ENCODE measurements at places on chromosomes 11 and 22.
A peak's percentile ranks its signal among the peaks of the same experiment; 100 is the strongest.

DNA sequence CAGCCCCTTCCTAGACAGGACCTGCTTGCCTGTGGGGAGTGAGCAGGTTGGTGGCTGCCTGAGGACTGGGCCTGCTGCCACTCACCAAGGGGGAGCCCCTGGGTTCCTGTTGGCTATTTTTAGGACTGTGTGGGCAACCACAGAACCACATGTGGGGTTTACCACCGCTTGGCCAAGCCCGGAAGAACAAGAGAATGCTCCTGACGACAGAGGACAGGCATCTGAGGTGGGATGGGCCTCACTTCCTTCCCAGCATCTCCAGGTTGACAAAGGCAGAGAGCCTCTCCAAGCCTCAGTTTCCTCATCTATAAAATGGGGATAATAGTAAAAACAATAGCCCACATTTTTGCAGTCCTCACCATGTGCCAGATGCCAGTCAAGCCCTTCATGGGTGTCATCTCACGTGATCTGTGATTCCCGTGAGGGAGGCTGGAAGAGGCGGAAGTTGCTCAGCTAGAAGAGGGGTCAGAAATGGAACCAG, 43.6 kb downstream of the LRRC32 start:
- no peak overlapping the region for H3K27ac ChIP-seq
- no peaks in the 10 kb centered on the region for H3K36me3 ChIP-seq
- H3K4me3 ChIP-seq = no peak overlapping the region
- H3K27me3 ChIP-seq = no peaks in the 10 kb centered on the region

- H3K27me3 ChIP-seq = no peaks in the 10 kb centered on the region
- no peak overlapping the region for H3K27ac ChIP-seq
- no peak overlapping the region for H3K4me3 ChIP-seq
- H3K4me1 ChIP-seq = no peaks in the 10 kb centered on the region
- H3K36me3 ChIP-seq = no peaks in the 10 kb centered on the region
Observed at GRCh38 chr11:30741039-30741550, 154.9 kb upstream of the MPPED2 start.

DNA sequence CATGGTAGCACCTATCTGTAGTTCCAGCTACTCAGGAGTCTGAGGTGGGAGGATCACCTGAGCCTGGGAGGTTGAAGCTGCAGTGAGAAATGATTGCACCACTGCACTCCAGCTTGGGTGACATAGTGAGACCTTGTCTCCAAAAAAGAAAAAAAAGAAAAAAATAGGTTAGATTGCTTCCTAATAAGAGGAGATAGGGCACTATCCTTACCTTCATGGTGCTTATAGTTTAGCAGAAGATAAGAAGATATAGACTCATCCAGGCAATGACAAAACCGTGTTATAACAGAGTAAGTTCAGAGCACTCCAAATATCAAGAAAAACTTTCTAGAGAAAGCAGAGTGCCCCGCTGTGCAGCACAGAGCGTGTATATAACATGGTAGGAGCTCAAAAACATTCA, 42.1 kb downstream of the RRP8 start:
- H3K4me3 ChIP-seq = no peak overlapping the region
- H3K27ac ChIP-seq = no peak overlapping the region
- DNase-seq = no peak
- no peaks in the 10 kb centered on the region for H3K36me3 ChIP-seq

DNA sequence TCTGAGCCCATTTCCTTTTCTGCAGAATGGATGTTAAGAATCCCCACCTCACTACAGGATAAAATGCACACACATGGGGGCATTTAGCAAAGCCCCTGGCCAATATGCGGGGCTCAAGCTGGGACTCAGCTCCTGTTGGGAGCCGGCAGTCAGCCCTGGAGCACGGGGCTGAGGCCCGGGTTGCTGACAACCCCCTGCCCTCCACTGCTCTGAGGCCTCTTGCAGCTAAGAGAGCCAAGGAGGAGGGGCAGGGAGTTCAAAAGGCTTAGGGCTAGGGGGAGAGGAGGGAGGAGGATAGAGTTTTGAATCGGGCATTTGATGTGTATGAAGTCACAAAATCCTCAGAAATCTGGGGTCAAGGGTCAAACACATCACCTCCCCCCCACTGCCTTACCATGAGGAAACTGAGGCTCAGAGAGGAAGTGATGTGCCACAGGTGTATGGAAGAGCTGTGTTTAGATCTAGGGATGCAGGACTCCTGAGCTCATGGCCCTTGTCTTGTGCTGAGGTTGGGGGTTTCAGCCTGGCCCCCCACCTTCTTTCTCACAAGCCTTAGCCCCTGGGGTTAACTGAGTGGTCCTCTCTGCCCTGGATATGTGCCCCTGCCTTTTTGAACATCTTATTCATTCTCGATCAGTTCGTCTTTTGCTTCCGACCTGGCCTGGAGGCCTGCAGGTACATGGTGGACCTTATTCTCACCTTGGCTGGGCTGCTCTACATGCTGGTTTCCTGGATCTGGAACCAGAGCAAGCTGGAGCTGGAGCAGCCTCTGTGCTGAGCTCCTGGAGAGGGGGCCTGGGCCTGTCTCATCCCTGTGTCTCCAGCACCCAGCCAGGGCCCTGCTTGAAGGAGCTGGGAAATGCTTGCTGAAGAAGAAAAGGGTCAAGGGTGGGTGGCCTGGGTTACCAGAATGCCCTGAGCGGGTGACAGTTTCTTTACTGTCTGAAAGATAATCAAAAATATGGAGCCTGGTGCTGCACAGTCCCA, 80.3 kb downstream of the LRRC32 start:
- peaks cover 29% of the 10 kb centered on the region for H3K4me1 ChIP-seq
- no peaks in the 10 kb centered on the region for H3K27me3 ChIP-seq
- DNase-seq = no peak
- H3K27ac ChIP-seq = peak overlapping the region; percentile 77
- H3K4me3 ChIP-seq = no peak overlapping the region

DNA sequence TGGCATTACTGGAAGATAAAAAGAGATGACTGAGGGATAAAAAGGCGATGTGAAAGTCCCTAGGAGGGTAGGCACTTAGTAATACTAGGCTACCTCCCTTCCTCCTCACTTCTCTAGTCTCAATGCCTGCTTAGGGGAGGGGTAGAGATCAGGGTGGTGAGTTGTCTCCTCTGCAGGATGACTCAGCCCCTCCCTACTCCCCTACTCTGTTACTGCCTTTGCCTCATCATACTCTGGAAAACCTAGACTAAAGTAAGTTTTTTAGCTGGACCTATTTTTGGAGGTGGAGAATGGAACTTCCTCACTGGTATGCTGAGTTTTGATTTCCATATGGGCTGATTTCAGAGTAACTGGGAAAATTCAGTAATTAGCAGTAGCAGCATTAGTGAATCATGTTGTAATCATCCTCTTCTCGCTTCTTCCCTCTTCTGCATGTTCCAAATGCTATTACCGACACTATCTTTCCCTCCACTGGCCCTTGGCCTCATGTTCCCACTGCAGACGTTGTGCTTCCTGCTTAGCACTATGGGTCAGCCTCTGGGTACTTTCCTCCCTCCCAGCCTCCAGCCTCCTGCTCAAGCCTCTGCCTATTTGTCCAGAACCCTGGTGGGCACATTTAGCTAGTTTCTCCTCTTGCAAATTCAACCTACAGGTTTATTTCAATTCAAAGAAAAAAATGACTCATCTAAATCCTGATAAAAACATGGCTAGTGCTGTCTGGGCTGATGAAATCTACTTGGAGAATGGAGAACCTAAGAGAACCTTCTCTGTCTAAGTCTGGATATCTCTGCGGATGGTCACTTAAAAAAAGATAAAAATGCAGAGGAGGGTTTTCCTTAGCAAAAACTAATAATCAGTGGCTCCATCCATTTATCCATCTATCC, 281.7 kb downstream of the ST3GAL4 start:
- H3K36me3 ChIP-seq = no peaks in the 10 kb centered on the region
- DNase-seq = no peak
- no peaks in the 10 kb centered on the region for H3K27me3 ChIP-seq
- no peak overlapping the region for H3K27ac ChIP-seq

GRCh38 chr11:64339754-64340408, at the start of gene CCDC88B:
CCDC88B (plus strand) TSS chr11:64340204; CDS start chr11:64340267, 63 bp downstream.
- no peak within 1 kb of the TSS for H3K27ac ChIP-seq
- peak; percentile 70 for DNase-seq
- H3K4me1 ChIP-seq = peaks cover 11% of the 10 kb centered on the region
- peak within 1 kb of the TSS; percentile 19 for H3K4me3 ChIP-seq
- H3K36me3 ChIP-seq = no peaks in the 10 kb centered on the region

DNA sequence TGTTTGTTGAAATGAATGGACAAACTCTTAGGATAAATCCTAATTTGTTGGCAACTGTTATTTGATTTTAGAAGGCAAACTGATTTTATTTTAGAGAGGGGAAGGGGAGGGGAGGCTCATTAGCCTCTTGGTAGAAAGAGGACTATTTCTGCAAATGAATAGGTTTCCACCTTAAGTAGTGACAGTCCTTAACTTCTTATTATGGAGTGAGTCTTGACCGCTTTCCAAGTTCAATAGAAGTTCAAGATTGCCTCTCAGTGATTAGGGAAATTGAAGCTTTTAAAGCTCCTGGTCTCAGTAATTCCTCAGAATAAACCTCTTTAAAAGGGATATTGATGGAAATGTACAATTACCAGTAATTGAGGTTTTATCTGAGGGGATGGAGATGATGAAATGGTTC, 55.7 kb downstream of the PANX1 start:
- DNase-seq = no peak
- no peaks in the 10 kb centered on the region for H3K4me1 ChIP-seq
- no peaks in the 10 kb centered on the region for H3K27me3 ChIP-seq
- H3K4me3 ChIP-seq = no peak overlapping the region
- H3K27ac ChIP-seq = no peak overlapping the region

- H3K4me3 ChIP-seq = no peak overlapping the region
- DNase-seq = no peak
- no peaks in the 10 kb centered on the region for H3K4me1 ChIP-seq
- no peaks in the 10 kb centered on the region for H3K36me3 ChIP-seq
- H3K27me3 ChIP-seq = no peaks in the 10 kb centered on the region
Observed at GRCh38 chr11:90650153-90650552, 427.3 kb upstream of the CHORDC1 start.

- no peak overlapping the region for H3K4me3 ChIP-seq
- DNase-seq = peak; percentile 46
- no peaks in the 10 kb centered on the region for H3K27me3 ChIP-seq
- H3K27ac ChIP-seq = peak overlapping the region; percentile 53
- H3K4me1 ChIP-seq = no peaks in the 10 kb centered on the region
Observed at GRCh38 chr22:38881464-38881871, 9.5 kb upstream of the CBX6 start.

GRCh38 chr11:112903340-112903739, 57.9 kb upstream of the NCAM1 start:
- H3K36me3 ChIP-seq = no peaks in the 10 kb centered on the region
- no peak overlapping the region for H3K4me3 ChIP-seq
- H3K4me1 ChIP-seq = no peaks in the 10 kb centered on the region
- no peak overlapping the region for H3K27ac ChIP-seq

DNA sequence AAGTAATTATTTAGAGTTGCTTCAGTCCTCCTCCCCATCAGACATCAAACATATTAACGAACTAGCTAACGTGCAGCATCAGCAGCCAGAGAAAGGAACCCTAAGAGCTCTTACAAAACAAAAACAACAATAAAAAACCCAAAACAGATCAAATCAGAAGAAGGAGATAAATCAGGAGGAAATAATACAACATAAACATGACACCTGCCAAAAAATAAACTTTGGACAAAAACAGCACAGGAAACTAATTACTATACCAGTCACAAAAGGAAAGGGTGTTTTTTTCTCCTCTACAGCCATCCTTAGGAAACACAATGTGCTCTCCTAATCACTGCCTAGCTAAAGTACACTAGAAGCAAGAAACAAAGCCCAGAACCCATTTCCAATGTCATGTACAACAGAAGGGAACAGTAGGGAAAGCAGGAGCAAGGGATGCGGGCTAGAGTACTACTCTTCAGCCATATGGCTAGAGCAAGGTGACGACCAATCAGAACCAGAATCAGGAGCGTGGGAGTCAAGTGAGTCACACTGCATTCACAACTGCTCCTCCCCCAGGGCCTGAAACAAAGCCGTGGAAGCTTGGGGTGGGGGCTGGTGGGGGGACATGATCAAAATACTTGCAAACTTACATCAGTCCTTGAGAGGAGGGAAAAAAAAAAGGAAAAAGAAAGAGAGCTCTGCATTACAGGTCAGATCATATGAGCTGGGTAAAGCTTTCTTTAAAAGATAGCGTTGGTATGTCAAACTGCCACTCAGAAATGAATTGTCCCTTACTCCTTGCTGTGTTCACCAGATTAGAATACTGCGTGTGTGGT, 60.4 kb downstream of the LARGE2 start:
- no peaks in the 10 kb centered on the region for H3K4me1 ChIP-seq
- no peak for DNase-seq
- H3K27me3 ChIP-seq = no peaks in the 10 kb centered on the region

DNA sequence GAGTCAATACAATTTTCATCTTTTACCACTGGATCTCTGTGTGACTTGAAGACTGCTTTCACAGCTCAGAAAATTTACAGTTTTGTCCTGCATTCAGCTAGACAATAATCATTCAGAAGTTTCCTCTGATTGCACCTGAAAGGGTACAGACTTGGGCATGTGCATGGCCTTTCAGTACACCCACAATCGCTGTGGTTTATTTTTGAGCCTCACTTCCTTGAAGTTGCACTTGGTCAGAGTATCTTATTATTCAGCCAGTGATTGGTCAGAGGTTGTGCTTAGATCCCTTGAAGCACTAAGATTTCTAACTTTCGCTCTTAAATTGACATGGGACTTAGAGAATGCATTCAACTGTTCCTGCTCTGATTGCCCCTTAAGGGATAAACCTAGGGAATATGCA, 508.2 kb downstream of the FAM181B start:
- H3K27ac ChIP-seq = no peak overlapping the region
- no peaks in the 10 kb centered on the region for H3K36me3 ChIP-seq
- no peaks in the 10 kb centered on the region for H3K4me1 ChIP-seq
- DNase-seq = no peak

GRCh38 chr11:100703801-100704575, 16.9 kb downstream of the ARHGAP42 start:
- H3K27ac ChIP-seq = no peak overlapping the region
- no peaks in the 10 kb centered on the region for H3K36me3 ChIP-seq
- no peaks in the 10 kb centered on the region for H3K4me1 ChIP-seq

DNA sequence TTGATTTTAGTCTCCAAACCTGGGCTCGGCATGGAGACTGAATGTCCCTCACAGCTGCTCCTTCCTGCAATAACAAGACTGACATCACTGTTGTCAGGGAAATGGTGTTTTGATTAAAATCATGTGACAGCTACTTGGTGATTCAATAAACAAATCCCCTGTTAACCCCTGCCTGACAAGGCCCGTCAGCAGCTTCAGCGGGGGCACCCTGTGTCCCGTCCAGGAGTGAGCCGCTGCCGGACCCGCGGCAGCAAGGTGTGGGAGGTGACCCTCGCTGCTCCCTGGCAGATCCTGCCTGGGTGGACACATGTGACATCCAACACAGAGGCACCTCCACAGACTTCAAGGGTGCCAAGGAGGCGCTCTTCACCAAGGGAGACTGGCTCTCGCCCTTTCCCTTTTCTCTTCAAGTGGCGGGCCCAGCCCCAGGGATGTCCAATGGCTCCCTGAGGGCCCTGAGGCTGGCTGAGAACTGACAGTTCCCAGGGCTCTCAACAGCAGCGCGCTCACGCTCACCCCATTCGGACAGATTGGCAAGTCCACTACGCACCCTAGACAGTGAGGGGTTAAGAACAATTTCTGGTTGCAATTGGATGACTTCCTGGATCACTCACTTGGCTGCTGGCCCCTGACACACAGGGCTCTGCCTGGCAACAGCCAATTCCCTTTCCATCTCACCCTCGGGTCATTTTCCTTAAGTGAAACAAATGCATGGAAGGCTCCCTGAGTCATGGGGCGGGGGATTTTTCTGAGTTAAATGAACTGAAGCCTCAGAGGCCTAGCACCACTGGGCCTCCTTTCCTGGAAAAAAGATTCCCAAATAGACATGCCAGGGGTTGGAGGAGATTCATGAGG, 30.7 kb downstream of the PPP2R1B start:
- H3K4me1 ChIP-seq = no peaks in the 10 kb centered on the region
- H3K27me3 ChIP-seq = no peaks in the 10 kb centered on the region
- DNase-seq = peak; percentile 57
- no peaks in the 10 kb centered on the region for H3K36me3 ChIP-seq
- H3K27ac ChIP-seq = peak overlapping the region; percentile 90

Data from colonic mucosa (tissue), 4 donors.